ENCODE measurements at places on chromosomes 2 and 18.

GRCh38 chr2:240286596-240286995 is 146.1 kb upstream of the OTOS start:
- DNase-seq, result no peak

- no peak for DNase-seq
Measured at GRCh38 chr2:230614040-230614439, 98.6 kb upstream of the CAB39 start.

- no peak for DNase-seq
Measured at GRCh38 chr2:231627384-231628120, 34.9 kb downstream of the TEX44 start.

DNA sequence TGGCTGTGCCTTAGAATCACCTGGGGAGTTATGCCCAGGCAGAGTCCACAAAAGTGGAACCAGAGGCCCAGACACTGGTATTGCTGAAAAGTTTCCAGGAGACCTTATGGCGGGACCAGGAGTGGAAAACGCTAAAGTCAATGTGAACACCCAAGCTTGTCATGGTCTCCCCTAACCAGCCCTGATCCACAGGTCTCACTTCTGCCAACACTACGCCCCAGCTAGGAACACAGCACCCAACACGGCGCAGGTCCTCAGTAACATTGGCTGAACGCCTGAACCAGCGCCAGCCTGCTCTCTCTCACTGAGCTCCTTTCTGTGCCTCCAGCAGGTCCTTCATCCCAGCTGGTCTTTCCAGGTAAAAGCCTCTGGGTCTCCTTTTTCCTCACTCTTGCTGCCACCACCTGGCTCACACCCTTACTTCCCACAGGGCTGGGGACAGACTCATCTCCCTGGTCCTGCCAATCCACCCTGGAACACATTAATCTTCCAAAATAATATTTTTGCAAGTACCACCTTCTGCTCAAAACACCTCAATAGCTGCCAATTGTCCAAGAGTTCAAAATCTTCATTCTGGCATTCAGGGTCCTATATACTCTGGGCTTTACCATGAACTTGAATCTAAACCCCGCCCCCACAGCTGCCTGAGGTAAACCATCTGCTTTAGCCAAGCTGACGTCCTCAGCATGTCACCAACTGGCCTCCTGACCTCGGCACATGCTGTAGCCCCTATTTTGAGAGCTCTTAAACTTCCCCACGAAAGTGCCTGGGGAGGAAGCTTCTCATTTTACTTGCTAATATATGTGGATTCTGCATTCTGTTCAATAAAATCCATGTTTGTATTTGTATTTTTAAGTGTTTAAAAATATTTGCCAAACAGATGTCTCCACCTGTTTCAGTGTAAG is 34.6 kb downstream of the ADCY3 start:
- DNase-seq, result no peak

- DNase-seq, result no peak
Measured at GRCh38 chr2:21427606-21428005, 303.8 kb downstream of the TDRD15 start.

- no peak for DNase-seq
Measured at GRCh38 chr2:240585101-240585500, 1.4 kb upstream of the CAPN10 start.

GRCh38 chr2:180325416-180326120 is 318.5 kb upstream of the CWC22 start:
- DNase-seq, result no peak

GRCh38 chr18:61922435-61922834 is 29.6 kb upstream of the RNF152 start:
- no peak for DNase-seq

DNA sequence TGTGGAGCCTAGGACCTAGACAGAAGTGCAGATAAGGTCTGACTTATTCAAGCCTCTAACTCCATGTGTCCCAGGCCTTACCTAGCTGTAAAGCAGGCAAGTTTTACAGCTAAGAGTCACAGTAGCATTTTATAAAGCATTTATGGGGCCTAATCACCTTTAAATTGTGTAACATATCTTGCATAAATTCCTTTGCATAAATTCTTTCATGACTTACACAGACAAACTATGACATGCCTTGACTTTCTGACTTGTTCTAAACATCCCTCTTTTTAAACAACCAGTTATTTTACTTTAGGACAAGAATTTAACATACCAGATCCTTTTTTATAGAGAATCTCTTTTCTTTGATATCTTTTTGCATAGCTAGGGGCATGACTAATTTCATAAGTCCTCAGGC is 1257.8 kb upstream of the NRXN1 start:
- no peak for DNase-seq

- DNase-seq, result no peak
Measured at GRCh38 chr2:138137949-138138348, 173.7 kb downstream of the HNMT start.

- DNase-seq, result no peak
Measured at GRCh38 chr18:38460657-38461056, 895.1 kb upstream of the CELF4 start.

GRCh38 chr18:23977719-23978483 is 36.7 kb upstream of the TTC39C start:
- no peak for DNase-seq

- DNase-seq, result no peak
Measured at GRCh38 chr2:209688385-209688784, 83.2 kb upstream of the UNC80 start.

GRCh38 chr2:21256006-21256405 is 132.2 kb downstream of the TDRD15 start:
- DNase-seq, result no peak

DNA sequence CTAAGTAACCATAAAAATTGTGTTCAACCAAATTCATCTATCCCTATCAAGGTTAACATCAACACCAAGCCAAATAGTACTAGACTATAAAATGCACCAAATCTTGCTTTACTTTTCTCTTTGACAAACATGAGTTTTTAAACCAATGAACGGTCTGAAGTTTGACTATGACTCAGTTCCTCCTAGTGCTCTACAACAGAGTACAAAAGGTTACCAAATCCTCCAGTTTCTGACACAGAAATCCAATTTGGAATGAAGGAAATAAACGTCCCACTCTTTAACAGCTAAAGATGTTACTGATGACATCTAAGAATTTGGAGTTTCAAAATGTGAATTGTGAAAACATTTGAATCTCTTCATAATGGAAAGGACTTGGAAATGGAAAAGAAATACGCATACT is 11.8 kb upstream of the ACVR1 start:
- no peak for DNase-seq

DNA sequence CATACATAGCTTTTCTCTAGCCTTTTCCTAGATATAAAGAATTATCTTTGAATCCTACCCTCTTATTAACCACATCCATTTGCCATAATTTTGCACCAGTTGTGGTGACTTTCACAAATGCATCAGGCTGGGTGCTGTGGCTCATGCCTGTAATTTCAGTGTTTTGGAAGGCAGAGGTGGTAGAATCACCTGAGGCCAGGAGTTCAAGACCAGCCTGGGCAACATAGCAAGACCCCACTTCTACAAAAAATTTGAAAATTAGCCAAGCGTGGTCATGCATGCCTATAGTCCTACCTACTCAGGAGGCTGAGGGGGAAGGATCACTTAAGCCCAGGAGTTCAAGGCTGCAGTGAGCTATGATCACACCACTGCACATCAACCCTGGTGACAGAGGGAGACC is 672.4 kb upstream of the CHAC2 start:
- no peak for DNase-seq
